Left lobe of liver (tissue), 2 donors: ENCODE measurements at places on chromosomes 16 and 17.

- DNase-seq: no peak
These were observed 159.2 kb upstream of the XYLT1 start for GRCh38 chr16:17629936-17630335.

DNA sequence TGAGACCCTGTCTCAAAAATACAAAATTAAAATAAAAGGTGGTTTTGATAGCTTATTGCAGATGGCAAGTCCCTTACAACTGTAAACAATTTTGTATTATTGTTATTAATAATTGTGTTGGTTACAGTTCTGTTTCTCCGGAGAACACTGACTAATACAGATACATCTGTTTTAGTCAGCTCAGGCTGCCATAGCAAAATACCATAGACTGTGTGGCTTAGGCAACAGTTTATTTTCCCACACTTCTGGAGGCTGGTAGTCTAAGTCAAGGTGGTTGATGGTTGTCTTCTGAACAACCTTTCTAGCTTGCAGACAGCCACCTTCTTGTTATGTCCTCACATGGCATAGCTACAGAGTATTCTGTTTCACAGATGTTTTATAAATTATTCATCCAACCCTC is 14.2 kb upstream of the IL21R start:
- no peak for DNase-seq

DNA sequence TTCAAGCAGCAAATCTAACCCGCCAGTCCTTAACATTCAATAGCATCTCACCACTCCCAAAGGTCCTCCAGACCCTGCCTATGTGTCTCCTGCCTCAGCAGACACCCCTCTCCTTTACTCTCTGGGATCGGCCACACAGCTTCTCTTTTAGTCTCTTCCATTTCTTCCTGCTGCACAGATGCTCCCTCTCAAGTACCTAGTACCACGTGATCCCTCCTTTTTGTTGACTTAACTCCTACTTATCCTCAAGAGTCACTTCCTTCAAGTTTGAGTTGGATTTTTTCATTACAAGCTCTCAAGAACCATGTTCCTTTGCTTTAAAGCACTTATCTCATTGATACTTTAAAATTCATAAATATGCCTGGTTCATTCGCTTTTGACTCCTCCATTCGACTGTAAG is 24.9 kb downstream of the AMFR start:
- DNase-seq: no peak

GRCh38 chr16:89556750-89557689 is 3.5 kb upstream of the RPL13 start:
- DNase-seq: peak; percentile 85

GRCh38 chr16:78444-79150 is 572 bp downstream of the MPG start:
- DNase-seq: no peak
